ENCODE measurements at places on chromosomes 3 and 15. TPM values are rescaled to one million over a fixed set of nuclear protein-coding genes. Genes with fewer than 3 reads are reported as not detected.

- DNase-seq, result no peak
Observed at GRCh38 chr3:65048151-65048550, 360.4 kb upstream of the ADAMTS9 start.

- DNase-seq, result no peak
Observed at GRCh38 chr3:149170672-149171071, 41.2 kb downstream of the HPS3 start.

DNA sequence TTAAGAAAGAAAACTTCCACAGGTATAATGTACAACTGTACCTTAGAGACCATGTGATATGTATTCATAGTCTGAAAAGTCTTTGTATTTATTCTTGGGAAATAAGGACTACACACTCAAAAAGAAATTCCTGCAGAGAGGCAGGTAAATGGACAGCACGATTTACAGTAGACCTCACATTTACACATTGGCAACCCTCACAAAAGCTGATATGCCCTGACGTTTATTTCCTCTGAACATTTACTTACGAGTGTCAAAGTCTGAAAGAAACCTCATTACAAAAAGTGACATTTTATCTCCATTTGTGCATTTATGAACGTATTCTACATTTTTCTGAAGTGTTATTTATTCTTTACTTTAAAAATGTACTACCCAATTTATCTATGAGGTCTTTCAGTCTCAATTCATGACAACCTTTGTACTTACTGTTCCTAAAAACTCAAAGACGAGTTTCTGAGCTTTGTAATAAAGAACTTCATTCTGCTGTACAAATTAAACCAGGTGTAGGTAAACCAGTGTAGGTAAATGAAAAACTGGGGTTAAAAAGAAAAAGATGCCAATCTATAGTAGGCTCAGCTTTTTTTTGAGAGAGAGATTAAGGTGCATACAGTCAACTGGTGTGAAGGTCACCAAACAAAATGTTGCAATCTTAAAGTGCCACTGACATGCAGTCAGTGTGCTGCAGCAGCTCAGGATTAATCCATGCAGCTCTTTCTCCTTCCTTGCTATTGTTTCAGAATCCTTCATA is 44.3 kb downstream of the THRB start:
- no peak for DNase-seq

DNA sequence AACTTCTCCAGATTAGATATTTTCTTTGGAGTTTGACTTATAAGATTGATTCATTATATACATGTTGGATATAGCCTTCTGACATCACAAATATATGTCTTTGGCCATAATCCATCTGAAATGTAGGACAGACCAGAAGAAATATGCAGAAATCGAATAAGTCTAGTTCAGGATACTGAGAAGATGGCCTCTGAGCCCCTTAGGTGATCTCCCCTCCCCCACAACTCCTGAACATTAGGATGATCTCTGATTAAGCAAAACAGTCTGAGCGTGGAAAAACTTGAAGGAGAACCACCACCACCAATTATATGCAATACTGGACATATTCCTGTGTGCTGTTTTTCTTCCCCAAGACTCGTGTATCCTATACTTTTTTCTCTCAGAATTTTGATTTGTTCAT is 3.2 kb downstream of the SETD5 start:
- DNase-seq, result no peak

GRCh38 chr3:190558796-190559195 is 44.9 kb downstream of the IL1RAP start:
- DNase-seq, result no peak

The DCLK3 gene
- not detected for total RNA-seq

The GPR27 gene
- total RNA-seq, result 0.25 TPM

The GRK7 gene
- not detected for total RNA-seq

All from fibroblast of the aortic adventitia (primary cell).